ENCODE measurements at places on chromosomes 5 and 9.

DNA sequence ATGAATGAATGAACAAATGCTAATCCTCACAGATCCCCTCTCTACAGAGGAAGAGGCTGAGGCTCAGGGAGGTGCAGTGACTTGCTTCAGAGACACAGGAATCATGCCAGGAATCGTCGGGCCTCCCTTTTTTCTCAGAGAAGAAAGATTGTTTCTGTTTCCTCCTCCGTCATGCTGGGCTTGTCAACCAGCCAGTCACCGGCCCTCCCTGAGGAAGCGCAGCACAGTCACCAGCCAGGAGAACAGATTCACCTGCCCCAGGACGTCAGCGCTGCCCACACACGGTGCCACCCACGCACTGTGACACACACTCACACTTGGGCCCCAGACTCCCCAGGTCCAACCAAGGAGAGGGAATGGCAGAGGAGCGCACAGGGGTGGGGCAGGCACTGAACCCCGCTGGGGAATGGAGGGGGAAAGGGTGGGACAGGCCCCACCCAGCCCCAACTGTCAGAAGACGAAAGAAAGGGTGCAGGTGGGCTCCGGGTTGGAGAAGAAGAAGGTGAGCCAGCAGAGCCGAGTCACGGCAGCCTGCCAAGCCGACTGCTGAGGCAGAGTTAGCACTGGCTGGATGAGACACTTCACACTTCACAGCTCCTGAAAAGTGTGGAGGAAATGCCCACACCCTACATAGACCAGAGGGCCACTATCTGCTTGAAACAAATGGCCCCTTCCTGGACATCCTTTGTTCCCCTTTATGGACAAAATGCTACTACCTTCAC, 13.8 kb upstream of the ERGIC1 start:
- no peak for DNase-seq

DNA sequence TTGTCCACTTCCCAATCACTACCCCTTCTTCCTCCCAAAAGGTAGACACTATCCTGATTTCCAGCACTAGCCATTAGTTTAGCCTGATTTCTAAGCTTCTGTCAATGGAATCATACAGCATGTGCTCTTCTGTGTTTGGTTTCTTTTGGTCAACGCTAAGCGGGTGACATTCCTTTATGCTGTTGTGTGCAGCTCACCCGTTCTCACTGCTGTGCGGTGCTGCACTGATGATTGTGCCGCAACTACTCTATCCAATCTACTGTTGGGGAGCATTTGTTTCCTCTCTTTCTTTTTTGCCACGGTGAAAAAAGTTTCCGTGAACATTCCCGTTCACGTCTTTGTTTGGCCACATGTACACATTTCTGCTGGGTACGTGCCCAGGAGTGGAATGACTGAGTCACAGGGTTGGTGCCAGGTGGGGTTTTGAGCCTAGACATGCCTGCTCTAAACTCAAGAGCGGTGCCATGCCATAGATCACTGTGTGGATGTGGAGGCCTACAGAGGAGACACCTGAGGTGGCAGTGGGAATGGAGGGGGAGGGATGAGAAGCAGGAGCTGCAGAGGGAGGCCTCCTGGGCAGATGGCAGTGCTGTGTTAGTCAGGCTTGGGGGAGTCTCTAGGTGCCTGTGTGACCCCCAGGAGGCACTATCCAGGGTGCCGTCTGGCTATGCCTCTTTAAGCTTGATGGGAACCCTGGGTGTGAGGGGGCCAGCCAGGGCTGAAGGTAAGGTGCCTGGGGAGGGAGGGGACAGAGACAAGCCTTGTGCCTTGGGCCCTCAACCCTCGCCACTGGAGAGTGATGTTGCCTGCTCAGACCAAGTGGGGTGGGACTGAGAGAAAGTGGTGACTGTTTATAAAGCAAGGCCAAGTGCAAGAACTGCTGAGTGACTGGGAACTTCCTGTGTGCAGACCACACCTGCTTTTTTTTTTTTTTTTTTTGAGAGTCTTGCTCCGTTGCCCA, 11.4 kb upstream of the ANKRD33B start:
- DNase-seq = no peak

DNA sequence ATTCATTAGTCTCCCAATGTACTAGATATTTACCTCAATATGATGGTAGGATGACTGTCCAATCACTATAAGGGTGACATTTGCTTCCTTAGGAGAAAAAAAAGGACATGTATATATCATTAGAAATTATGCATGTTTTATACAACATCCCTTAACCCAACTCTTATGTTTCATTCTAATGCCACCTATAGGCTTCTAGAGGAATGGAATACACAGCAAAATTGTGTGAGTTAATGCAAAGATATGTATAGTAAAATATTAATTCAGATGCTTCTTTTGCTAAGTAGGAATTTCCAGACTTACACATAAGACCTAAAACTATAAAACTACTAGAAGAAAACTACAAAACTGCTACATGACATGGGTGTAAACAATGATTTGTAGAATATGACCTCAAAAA, 3.5 kb downstream of the PRXL2C start:
- no peak for DNase-seq

GRCh38 chr5:52779213-52779612, 8.5 kb upstream of the ITGA1 start:
- no peak for DNase-seq

DNA sequence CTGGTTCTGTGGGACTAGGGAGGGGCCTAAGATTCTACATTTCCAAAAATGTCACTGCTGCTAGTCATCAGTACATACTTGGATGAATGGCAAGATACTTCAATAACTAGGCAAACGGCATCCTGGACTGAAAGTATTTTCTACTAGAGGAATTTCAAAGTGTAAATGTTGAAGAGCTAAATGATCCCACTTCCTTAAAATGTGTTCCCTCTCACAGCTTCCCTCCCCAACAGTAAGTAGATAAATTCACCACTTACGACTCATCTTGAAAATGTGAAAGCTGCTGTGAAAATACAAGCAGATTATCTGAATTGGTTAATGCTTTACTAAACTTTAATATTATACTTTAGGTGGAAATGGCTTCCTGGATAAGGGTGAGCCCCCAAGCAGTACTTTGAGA, 1571.5 kb upstream of the WWC1 start:
- DNase-seq = no peak

GRCh38 chr9:33227008-33227398, 13.0 kb upstream of the SPINK4 start:
- DNase-seq = no peak

- peak; percentile 66 for DNase-seq
Observed at GRCh38 chr9:77595426-77596095, 52.6 kb downstream of the GNA14 start.

- no peak for DNase-seq
Observed at GRCh38 chr5:68181039-68181599, 34.4 kb upstream of the PIK3R1 start.

DNA sequence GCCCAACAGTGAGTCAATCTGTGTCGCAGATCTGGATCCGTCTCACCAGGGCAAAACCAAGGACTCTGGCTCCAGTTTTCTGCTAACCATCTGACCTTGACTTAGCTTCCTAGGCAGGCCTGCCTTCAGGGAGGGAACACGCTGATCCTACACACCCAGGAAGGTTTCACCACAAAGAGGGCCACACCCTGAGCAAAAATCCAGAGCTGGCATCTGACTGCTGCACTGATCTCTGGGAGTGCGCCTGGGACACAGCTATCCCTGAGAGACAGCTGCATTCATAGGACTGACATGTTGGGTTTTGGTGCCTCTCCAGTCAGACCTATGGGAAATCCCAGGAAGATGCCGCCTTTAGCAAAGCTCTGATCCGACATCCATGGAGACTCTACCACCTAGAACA, 47.5 kb downstream of the CDK5RAP2 start:
- DNase-seq = no peak

GRCh38 chr5:3634061-3634460, 38.4 kb downstream of the IRX1 start:
- no peak for DNase-seq

DNA sequence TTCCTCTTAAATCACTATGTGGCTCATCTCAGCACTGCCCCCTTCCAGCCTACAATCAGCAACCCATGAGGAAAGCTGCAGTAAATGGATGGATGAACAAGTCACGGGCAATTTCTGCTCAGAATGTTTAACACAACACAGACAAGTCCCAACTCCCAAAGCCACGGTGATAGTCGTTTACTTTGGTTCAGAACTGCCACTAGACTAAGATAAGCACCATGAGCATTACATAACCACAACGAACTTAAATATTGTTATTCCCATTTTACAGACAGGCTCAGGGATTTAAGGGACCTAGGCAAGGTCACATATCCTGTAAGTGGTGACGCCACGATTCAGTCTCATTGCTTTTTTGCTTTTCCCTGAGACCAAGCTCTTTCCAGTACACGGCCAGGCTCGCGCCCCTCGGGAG, 2.0 kb upstream of the SMIM27 start:
- no peak for DNase-seq

DNA sequence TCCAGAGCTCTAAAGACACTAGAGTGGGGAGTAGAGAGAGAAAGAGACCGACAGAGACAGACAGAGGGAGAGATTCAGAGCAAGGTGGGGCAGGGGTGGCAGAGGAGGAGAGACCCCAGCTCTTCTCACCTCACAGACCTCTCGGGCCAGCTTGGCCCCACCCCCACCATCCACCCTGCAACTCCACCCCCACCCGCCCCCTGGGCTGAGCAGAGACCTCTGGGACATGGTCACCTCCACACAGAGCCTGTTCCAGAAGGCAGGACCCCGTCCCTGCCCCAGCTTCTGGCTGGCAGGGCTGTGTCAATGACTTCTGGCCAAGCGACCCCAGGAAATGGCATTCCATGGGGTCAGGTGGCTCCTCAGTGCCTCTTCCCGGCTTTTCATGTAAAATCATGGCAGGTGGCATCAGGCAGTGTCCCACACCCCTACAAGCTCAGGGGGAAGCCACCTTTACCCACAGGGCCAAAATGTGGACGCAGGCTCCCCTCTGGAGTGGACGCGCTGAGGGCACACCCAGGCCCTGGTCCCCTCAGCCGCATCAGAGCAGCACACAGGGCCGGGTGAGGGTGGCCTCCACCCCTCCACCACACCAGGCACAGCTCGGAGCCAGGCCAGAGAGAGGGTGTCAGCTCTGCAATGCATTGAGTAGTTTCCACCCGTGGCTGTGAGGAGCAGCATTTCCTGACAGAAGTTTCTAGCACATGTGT, 131.2 kb upstream of the LPCAT1 start:
- no peak for DNase-seq

DNA sequence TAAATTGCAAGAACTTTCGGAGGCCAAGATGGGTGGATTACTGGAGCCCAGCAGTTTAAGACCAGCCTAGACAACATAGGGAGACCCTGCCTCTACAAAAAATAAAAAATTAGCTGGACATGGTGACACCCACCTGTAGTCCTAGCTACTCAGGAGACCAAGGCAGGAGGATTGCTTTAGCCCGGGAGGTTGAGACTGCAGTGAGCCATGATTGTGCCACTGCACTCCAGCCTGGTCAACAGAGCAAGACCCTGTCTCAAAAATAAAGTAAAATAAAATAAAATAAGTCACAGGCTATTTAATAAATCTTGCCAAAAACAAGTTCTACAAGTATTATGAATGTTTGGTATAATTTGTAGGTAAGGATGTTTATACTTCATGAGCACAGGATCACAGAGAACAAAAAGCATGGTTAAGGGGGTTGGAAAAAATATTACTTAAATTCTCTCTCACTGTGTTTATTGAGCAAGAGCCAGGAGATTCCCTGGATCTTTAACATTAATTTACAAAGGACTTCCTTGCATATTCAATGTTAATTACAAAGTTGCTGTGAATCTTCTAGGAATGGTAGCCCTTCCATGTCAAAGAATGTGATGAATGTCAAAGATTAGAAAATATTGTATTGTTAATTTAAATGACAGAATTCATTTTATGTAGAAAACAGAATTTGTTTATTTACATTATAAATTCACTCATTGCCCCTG, 164.0 kb downstream of the RFX3 start:
- no peak for DNase-seq

- no peak for DNase-seq
Observed at GRCh38 chr5:7852542-7852941, 1.6 kb upstream of the CFAP90 start.

DNA sequence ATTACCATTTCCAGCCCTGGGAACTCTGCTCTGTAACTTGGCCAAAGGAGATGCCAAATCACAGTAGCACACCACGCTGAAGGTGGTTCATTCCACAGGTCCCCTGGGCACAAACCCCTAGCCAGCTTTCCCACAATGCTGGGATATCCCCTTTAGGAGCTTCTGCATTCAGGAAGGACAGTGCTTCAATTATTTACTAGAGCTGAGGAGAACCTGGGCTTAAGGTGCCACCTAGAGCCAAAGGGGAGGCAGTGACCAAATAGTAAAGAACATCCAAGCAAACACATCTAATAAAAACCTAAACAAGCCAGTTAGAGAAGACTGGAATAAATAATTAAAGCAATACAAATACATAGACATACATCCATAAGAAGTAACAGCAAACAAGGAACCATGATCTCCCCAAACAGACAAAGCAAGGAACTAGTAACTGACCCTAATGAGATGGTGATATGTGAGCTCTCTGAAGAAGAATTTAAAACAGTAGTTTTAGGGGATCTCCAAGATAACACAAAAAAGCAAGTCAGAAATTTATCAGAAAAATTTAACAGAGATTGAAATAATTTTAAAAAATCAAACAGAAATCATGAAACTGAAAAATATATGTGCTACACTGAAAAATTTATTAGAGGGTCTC, 14.6 kb downstream of the KIF4B start:
- no peak for DNase-seq

DNA sequence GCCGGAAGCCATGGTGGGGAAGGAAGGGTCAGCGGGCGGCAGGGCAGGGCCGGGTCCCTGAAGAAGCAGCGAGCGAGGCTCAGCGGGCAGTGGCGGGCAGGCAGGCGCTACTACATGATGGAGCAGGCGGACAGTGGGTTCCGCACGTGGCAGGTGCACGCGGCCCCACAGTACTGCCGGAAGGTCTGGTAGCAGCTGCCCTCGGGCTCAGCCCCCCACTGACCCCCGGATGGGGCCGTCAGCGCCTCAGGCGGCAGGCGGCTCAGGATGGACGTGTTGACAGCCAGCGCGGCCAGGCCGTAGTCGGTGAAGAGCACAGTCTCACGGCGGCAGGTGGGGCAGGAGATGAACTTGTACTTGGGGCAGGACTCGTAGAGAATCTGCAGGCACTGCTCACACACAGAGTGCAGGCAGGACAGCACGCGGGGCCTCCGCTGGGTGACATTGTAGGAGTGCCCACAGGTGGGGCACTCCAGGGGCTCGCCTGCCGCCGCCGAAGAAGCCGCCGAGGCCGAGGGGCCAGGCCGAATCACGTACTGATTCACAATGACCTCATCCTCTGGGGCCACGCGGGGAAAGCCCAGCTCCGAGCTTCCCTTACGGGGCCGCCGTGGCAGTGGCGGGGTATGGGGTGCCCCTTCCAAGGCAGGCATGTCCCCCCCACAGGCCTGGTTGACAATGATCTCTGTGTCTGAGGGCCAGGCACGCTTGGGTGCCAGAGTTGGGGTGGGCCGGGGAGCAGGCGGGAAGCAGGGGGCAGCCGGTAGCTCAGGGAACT, 1.5 kb downstream of the RNF208 start:
- DNase-seq = no peak

DNA sequence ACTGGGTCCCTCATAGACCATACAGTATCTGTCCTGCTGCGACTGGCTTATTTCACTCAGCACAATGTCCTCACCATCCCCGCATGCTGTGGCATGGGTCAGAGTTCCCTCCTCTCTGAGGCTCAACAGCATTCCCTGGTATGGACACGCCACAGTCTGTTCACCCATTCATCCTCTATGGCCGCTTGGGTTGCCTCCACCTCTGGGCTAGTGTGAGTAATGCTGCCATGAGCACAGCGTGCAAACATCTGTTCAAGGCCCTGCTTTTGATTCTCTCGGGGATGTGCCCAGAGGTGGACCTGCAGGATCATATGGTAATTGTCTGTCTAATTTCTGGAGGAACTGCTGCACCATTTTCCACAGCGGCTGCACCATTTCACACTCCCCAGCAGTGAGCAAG, 5.5 kb upstream of the FBP2 start:
- DNase-seq = no peak
